ENCODE measurements at places on chromosomes 13 and 19. TPM values are rescaled to one million over a fixed set of nuclear protein-coding genes. Genes with fewer than 3 reads are reported as not detected.

GRCh38 chr13:34257966-34258365 lies 440.0 kb downstream of the RFC3 start:
- no peak for DNase-seq

- DNase-seq: no peak
Measured at GRCh38 chr13:25649001-25649633, 277.3 kb downstream of the ATP8A2 start.

DNA sequence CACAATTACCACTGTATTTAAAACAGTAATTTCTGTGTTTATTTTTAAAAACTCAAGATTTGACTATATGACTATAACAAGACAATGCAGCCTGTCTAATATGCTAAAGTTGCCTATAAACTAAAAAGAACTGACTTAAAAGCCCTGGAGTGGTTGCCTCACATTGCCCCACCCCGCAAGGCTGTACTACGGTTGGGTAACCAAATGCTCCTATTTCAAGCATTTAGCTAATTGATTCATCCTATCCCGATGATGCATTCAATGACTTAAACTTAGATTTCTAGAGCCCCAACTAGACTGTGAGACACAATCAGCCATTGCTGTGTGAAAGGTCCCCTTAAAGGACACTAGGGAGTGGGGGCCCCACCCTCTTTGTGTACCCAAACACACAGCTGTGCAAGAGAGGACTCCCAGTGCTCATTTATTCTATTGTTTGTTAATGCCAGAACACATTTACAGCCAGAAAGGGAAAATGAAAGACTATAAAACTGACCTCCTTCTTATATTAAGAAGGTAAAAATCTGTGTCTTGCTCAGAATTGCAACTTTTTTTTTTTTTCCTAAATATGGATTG lies 66.9 kb downstream of the MIPEP start:
- no peak for DNase-seq

DNA sequence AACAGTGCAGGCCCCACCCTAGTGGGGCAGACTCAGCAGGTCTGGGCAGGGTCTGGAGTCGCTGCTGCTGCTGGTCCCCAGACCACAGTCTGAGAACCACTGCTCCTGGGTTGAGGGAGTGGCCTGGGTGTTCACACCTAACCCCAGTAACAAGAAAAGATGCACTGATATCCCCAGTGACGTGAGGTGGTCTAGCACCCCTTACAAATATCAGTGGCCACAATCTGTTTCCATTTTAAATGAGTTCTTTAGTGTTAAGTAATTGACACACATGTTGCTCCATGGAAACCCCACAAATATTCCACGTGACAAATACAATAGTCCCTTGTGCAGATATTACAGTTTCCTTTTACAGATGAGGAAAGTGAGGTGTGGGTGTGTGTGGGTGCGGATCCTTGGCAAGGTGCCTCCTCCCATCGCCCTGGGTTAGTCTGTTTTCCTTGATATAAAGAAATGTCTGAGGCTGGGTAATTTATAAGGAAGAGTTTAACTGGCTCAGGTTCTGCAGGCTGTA lies 96.3 kb upstream of the GPR183 start:
- peak; percentile 81 for DNase-seq

DNA sequence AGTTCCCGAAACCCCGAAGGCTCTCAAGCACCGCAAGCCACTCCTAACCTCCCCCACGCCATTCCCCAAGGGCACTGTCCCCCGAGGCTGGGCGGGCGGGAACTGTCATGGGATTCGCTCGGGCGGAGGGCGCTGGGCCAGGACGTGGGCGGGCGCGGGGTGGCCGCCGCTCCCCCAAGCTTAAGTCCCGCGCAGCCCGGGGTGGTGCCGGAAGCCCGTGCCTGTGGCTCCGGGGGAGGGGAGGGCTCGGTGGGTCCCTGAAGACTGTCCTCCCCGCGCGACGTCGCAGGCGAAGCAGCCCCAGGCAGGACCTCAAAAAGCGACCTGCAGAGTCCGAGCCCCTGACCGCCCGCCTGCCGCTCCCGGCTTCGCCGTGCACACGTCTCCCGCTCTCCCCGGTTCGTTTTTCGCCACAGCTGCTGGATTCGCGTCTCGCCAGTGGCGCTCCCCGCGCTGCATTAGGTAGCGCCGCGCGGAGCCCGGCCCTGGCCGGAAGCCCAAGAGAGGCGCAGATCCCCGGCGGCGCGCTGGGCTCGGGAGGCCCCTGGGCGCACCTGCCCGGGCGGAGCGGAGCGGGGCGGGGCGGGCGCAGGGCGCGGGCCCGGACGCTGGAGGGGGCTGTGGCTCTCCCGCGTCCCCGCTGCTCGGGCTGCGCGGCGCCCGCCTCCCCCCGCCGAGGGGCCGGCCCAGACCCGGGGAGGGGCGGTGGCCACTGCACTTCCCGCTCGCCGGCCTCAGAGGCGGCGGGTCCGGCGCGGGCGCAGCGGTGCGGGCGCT lies at the start of gene FARP1:
Gene FARP1, plus strand, starts transcription at position 715 of the 777 bp plus-strand sequence. CDS start 70,149 bp downstream, outside the sequence.
- peak; percentile 98 for DNase-seq

ZNF284 gene
- 3.8 TPM for total RNA-seq

- peak; percentile 80 for DNase-seq
Measured at GRCh38 chr19:10138879-10139795, 19.4 kb upstream of the EIF3G start.

NLRP7 gene
- not detected for total RNA-seq

DNA sequence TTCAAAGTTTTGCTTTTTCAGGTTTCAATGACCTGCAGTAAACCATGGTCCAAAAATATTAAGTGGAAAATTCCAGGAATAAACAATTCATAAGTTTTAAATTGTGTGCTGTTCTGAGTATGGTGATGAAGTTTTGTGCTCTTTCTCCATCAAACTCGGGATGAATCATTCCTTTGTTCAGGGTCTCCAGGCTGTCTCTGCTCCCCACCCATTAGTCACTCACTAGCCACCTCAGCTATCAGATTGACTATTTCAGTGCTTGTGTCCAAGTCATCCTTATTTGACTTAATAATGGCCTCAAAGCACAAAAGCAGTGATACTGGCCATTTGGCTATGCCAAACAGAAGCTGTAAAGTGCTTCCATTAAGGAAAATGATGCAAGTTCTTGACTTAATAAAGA lies 1140.4 kb downstream of the EFNB2 start:
- no peak for DNase-seq

DNA sequence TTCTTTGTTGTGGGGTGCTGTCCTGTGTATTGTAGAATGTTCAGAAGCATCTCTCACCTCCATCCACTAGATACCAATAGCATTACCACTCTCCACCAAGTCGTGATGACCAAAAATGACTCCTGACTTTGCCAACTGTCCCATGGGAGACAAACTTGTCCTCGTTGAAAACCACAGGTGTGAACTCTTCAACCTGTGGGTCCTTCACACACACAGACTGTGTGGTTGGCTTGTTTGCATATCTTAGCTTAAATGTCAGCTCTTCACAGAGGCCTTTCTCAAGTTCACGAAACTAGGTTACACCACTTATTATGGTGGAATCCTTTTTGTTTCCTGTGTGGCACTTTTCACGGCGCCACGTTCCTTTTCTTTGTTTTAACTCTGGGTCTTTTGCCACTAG lies 6.8 kb downstream of the GPC5 start:
- no peak for DNase-seq

FCGBP gene
- under 0.01 TPM for total RNA-seq

CYP4F11 gene
- total RNA-seq: not detected

VSTM2B gene
- total RNA-seq: not detected

APOC1 gene
- 1.4 TPM for total RNA-seq

- DNase-seq: no peak
Measured at GRCh38 chr13:42651936-42652641, 78.1 kb downstream of the TNFSF11 start.

DNA sequence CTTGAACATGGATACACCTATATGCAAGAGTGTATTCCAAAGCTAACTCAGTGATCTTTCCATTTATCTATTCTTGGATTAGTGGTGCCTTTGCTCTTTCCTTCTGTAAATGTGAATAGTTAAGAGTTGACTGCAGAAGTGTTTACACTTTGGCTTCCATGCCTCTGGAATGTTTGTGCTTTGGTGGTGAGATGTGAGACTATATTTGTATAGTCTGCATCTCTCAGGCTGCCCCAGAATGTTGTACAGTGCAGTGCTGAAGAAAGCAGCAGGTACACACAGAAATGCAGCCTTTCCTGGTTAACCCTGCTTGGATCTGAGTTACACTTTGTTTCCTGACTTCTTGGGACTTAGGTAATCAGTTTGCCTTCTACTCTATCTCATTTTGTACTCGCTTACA lies 90.2 kb downstream of the DNAJC15 start:
- no peak for DNase-seq

GRCh38 chr13:33193428-33193974 lies 92.1 kb downstream of the STARD13 start:
- DNase-seq: no peak

TEX26 gene
- total RNA-seq: not detected

GRCh38 chr13:40503011-40503410 lies 163.4 kb downstream of the FOXO1 start:
- DNase-seq: no peak

DNA sequence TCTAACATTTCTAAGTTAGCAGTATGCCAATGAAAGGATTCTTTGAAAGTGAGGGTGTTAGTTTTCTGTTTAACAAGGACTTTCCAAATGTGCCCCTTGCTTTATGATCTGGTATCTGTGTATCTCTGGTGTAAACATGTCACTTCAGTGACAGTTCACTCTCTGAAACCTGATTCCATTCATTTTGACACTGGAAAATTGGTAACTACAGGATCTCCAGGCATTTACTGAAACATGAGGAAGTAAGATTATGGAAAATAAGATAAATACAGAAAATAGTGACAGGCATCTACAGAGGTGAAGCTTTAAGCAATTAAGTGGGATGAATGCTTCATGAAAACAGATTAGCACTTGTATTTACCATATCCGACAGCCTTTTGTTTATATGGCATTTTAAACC lies 101.6 kb upstream of the MYO16 start:
- no peak for DNase-seq

TNPO2 gene
- 36.6 TPM for total RNA-seq

GRCh38 chr19:3838661-3839060 lies 30.2 kb downstream of the ZFR2 start:
- peak; percentile 36 for DNase-seq

DNA sequence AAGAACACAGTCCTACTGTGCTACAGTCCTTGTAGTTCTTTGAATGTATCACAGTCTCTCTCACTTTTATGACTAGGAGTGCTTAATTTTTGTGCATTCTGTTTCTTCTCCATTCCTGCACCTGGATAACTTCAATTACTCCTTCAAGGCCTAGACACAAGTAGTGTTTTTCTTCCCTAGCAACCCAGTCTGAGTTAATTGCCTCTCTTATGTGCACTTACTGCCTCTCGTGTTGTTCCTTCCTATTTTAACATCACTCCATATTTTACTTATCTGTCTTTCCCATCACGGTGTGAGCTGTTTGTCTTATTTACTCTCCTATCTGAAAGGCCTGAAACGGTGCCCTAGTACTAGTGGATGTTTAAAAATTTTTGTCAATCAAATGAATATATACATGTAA lies 101.5 kb downstream of the HS6ST3 start:
- no peak for DNase-seq

MLNR gene
- total RNA-seq: not detected

GRCh38 chr19:16309643-16310042 lies 15.0 kb upstream of the KLF2 start:
- DNase-seq: peak; percentile 41

ZNF850 gene
- 3.2 TPM for total RNA-seq

- peak; percentile 81 for DNase-seq
Measured at GRCh38 chr19:49542446-49542845, 14.6 kb downstream of the RCN3 start.

DNA sequence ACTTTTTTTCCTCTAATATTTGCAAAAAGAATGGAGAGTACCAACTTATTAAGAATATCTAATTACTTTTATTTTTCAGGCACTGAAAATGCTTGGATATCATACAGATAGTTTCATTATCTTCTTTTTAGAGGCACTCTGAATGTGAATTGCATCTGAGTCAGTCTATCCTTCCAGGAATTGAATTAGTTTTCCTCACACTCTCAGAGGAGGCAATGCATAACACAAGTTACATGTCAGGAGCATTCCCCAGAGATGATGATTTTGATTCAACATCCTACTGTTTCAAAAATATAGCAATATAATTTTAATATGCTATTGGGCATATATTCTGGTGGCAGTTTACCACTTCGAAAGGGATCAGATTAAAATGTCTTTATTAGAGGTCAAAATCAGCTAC lies 1315.4 kb downstream of the PCDH9 start:
- DNase-seq: no peak

GRCh38 chr19:18419699-18420460 lies 682 bp downstream of the SSBP4 start:
- peak; percentile 92 for DNase-seq

PTGIR gene
- total RNA-seq: 2.9 TPM

GRCh38 chr19:52248241-52248640 lies 21.1 kb upstream of the ZNF766 start:
- DNase-seq: peak; percentile 65

- no peak for DNase-seq
Measured at GRCh38 chr19:1488282-1488601, 1.9 kb downstream of the PCSK4 start.

- no peak for DNase-seq
Measured at GRCh38 chr19:39293394-39293793, 2.8 kb upstream of the IFNL1 start.

DNA sequence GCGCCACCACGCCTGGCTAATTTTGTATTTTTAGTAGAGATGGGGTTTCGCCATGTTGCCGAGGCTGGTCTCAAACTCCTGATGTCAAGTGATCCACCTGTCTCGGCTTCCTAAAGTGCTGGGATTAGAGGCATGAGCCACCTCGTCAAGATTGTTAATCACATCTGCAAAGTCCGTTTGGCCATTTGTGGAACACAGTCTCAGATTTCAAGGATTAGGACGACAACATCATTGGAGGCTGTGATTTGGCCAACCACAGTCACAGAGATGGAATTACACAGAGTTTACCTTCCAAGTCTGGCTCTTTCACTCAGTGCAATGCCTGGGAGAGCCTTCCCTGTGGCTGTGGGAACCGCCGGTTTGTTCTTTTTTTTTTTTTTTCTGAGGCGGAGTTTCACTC lies 17.8 kb downstream of the SULT2B1 start:
- peak; percentile 19 for DNase-seq

- no peak for DNase-seq
Measured at GRCh38 chr13:41563341-41563983, 106.1 kb downstream of the RGCC start.

DNA sequence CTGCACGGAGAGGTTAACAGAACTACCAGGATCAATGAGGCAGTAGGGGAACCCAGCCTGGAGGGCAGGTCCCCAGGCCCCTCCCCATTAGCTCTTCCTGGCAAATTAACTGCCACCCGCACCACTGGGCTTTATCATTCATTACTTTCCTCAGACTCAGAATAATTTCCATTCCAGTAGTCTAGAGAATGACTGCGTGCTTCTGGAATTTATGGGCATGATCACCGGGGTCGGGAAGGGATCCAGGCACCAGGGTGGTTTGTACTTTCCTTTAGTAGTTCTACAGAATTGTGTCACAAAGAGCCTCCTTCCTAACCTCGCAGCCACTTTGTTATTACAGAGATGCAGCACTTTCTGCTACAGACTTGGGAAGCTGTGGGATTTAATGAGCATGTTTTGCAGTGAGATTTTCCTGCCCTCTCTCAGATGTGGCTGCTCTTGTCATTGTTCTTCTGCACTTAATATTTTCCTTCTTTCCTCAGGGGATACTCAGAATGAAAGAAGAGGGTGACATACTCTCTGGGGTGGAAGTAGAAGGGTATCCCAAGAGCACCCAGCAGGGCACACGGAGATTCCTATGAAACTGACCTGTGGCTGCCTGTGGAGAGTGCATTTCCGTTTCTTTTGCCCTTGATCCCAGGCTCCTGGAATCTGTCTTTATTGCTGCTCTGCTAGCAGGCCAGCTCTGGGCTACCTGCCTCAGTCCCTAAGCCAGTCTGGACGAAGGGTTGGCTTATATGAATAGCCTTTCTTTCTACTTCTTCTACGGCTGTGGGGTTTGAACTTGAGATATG lies 285.0 kb upstream of the SLC10A2 start:
- no peak for DNase-seq

GRCh38 chr19:46198756-46199155 lies 30.8 kb upstream of the IGFL1 start:
- no peak for DNase-seq

Data from osteoblast (primary cell).